ENCODE measurements at places on chromosomes 5 and 9.

- DNase-seq = no peak
Observed at GRCh38 chr5:343461-344401, 22.2 kb downstream of the AHRR start.

- DNase-seq = peak; percentile 64
Observed at GRCh38 chr5:149740866-149741459, 10.9 kb downstream of the PPARGC1B start.

DNA sequence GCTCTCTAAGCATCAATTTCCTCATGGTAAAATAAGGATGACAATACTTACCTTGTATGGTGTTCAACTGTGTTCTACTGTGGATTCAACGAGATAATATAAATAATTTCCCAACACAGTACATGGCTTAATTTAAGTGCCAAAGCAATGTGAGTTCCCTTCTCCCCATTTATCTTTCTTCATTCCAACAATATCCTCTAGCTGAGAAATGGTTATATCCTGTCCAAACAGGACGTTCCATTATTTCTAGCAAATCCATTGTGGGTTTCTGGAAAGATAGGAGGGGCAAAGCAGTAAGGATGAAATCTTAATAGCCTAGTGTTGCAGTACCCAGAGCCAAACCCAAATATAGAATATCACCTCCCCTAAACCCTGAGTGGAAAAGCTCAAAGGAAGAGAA, 22.0 kb downstream of the ABCA1 start:
- no peak for DNase-seq

DNA sequence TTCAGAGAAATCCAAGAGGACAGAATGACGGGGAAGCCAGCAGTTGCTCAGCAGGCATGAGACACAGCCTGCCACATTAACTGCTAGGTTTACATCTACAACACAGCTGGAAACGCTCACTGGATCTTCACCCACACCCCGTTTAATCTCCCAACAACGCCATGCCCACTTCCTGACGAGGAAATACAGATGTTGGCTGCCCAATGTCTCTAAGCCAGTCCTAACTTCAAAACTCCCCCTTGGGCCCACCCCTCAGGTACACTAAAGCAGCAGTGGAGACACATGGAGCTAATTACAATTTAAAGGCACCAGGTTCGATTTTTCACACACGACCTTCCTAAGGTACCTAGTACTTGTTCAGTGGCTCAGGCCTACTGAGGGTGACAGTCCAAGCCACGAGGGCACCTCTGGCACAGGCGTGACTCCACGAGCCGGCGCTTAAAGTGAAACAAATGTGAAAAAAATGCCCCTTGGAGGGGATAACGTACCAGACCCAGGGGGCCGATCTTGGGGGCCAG, 904 bp downstream of the RPL12 start:
- no peak for DNase-seq

- DNase-seq = no peak
Observed at GRCh38 chr5:124764992-124765611, 18.7 kb upstream of the ZNF608 start.

GRCh38 chr9:86756576-86757381, 190.5 kb downstream of the GAS1 start:
- DNase-seq = no peak

- DNase-seq = no peak
Observed at GRCh38 chr5:22521521-22521920, 331.6 kb downstream of the CDH12 start.

DNA sequence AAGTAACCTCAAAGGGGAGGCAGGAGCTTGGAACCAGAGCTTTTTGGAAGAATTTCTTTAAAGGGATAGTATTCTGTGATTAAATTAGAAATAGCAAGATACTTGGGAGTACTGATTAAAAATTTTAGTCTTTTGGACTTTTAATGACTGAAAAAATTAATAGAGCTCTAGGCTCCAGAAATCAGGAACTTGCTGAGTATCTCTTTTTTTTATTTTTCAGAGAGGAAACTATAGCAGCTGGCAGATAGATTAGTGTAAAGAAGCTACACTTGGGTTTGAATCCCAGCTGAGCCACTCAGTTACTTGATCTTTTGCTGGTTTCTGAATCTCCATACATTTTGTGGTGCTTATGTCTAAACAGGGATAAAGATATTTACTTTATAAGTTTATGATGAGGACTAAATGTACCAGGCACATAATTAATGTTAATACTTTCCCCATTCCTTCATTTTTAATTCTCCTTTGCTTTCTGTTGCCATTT, 94.2 kb upstream of the TNC start:
- DNase-seq = no peak

DNA sequence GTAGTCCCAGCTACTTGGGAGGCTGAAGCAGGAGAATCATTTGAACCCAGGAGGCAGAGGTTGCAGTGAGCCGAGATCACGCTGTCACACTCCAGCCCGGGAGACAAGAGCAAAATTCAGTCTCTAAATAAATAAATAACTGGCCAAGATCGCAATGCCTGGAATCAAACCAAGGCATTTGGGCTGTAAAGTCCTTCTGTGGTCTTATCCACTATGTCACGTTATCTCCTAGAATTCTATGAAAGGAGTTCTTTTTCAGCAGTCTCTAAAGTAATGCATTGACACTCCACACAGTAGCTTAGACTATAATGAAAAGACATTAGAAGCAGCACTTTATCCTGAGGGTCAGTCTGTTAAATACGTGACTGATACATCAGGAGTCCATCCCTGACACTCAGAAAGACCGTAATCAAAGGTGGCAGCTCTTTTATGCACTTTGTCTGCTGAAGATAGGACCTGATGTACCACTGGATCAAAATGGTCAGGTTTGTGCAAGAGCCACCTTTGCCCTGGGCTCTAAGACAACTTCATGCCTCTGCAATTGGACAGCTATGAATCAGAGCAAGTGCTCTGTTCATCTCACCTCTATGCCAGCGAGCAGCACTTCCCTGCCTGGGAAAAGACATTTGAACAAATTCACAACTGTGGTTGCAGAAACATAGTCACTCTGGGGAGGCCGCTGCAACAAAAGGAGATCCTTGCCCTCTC, 31.7 kb upstream of the GNA14 start:
- no peak for DNase-seq

Data from putamen (tissue), 1 donor.